ENCODE measurements at places on chromosomes 12 and 14.

DNA sequence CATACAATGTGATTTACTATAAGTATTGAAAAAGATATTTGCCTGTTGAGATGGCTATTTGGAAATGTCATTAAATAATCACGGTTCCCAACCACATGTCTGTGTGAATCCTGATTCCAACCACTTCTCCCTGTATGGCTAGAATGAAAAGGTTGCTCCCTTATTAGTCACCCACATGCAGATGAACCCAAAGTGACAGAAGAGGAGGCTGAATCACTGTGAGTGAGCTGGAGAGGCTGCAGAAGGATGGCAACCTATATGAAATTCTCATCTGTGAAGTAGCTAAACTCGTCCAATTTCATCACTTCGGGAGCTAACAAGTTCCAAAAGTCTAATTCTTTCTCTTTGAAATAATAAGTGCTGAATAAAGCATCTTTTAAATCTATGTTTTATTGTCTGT lies 300.5 kb downstream of the PRKD1 start:
- peak; percentile 52 for DNase-seq

DNA sequence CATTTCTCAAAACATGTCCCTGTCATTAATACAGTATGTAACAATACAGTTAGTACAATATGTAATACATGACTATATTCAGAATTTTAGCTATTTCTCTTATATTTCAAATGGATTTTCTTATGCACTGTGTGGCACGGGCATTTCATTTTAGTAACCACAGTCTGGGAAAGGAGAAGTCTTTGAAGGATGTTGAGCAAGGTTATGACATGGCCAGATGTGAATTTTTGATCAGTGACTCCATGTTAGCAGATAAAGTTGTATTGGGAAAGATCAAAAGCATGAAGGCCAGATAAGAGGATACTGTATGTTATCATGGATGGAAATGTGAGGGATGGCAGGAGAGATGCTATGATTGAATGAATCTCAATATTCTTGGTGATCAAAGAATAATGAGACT lies 285.2 kb downstream of the NAV3 start:
- DNase-seq, result no peak

DNA sequence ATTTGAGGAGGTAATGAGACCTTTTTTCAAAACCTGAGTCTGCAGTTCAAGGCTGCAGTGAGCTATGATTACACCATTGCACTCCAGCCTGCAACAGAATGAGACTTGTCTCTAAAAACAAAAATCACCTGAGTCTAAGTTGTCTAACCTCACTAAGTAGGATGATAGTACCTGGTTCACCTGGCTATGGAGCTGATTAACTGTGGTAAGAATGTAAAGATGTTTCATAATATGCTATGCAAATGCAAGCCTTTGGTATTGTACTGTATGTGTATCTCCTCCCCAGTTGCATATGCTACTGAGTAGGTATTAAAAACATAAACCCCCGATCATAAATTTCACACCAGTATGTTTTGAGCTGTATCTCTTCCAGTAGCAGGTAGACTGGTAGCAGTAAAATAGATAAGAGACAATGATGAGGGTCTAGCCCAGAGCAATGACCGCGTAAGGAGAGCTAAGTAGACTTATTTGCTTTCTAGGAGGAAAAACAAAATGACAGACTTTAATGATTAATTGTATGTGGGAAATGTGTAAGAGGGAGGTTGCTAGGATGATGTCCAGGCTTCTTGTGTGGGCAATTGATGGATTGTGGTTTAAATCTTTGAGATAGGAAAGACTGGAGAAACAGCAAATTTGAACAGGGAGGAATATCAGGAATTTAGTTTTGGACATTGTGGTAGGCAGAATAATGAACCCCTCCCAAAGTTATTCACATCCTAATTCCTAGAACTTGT lies 41.6 kb upstream of the EGLN3 start:
- no peak for DNase-seq

- DNase-seq, result no peak
Observed at GRCh38 chr14:104091927-104092771, 6.6 kb downstream of the ASPG start.

DNA sequence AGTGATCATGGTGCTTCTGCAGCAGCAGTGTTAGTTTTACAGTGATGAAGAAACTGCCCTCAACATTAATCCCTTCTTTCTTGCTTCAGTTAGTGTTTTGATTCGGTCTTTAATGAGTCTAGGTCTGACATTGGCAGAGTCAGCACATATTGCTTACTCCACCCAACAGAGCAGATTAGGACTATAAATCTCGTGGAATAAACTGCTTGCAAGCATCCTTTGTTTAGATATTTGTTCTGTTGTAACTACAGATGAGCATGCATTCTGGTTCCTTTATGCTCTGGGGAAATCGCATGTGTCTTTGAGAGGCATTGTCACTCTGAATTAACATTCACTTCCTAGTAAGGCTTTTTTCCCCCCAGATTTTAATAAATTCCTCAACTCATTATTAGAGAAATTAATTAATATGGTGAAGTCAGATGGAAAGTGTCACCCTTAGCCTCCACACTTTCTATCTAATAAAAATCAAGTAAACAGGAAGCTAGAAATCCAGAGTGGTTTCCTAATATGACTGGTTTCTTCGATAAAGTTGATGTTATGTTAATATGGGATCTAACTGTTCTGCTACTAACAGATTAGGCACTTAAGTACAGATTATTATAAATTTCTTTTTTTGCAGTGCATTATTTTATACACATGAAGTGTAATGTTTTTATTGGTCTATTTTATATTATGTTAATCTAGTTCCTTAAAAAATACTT lies 86.2 kb upstream of the SSTR1 start:
- no peak for DNase-seq

DNA sequence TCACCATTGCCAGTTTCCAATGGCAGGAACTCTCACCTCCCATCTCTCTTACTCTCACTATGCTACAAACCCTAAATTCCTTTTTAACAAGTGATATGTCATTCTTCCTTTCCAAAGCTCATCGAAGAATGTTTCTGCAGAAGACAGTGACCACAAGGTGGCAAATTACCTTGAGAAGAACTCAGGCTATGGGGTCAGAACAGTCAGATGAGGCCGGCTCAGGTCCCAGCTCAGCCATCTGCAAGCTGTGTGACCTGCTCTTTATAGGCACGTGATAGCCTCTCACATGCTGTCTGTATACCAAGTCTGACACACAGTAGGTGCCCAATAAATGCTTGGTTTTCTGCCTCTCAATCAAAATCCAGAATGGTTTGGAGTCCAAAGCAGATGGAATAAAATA lies 80.7 kb downstream of the FOXN3 start:
- no peak for DNase-seq

DNA sequence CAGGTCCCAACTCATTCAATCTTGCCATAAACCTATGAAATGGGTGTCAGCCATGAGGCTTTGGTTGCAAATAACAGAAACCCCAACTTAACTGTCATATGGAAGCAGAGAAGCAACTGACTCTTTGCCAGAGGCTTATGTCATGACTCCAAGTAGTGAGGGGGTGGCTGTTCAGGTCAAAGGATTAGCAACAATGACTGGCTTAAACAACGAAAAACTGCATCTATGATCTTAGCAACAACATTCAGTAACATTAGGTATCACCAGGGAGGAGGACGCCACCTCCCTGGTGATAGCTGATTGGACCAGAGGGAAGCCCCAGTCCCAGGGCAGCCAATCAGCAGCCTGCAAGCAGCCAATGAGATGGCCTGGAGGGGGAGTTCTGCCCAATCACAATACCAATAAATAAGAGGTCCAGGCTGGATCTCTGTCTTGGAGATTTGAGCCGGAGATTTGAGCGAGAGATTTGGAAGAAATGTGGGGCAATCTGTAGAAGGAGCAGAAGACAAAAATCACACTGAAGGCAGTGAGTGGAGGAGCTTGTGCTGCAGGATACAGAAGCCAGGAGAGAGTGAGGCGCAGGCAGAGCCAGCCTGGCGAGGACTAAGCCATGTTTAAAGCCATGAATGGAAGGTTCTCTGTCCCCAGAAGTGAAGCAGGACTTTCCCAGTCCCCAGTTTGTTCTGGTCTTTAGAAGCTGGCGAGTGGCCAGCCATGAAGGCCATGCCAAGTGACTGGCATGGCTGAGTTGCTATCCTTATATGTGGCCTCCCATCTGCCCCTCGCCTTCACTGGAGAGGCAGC lies 93.3 kb downstream of the CALM1 start:
- no peak for DNase-seq

GRCh38 chr14:34246206-34246605 lies 215.8 kb downstream of the SPTSSA start:
- no peak for DNase-seq

GRCh38 chr14:78028471-78028870 lies 141.7 kb upstream of the NRXN3 start:
- DNase-seq, result no peak

DNA sequence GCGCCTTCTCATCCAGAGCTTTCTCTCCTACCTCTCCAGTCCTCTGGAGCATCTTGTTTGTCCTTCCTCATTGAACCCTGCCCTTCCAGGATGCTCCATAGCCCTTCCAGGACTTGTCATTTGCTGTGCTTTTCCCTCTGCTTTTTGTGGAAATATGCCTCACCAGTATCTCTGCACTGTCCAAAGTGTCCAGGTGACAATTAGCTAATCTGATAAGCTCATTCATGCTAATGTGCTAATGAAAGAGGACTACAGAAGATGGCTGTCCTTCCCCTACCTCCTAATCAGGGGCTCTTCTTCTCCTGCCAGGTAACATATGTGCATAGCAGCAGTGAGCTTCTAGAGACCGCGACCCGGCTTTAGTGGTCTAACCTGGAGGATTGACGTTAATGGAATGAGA lies 58.4 kb upstream of the OTX2 start:
- no peak for DNase-seq

DNA sequence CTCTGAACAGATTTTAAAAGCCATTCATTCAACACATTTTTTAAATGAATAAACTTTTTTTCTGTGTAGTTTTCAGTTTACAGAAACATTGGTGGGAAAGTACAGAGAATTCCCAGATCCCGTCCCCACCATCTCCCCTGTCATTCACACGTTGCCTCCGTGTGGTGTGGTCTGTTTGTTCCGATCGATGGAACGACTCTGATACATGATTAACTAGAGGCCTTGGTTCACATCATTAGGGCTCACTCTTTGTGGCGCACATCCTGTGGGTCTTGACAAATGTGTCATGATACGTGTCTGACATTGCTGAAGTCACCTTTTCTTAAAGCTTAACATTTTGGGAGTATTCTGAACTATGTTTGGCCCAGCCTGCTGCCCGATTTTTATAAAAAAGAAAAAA lies 18.5 kb downstream of the MEG3 start:
- DNase-seq, result no peak

GRCh38 chr14:68103853-68104252 lies 284.3 kb downstream of the RAD51B start:
- DNase-seq, result no peak

DNA sequence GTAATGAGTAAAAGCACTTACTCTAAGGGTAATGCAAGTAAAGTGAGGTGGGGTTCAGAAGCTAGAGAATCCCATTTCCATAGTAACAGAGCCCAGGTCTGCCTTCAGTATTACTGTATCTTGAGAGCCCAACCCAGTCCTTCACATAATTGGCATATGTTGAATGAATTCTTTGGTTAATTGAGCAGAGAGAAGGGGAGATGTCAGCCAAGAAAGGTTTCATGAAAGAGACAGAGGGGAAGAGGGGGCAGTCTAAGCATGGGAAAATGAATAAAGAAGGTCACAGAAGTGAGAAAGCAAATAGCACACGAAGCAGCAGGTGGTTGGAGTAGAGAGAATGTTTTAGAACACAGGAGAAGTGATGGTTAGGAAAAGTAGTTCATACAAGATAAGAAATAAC lies 371.1 kb downstream of the SEC23A start:
- no peak for DNase-seq

DNA sequence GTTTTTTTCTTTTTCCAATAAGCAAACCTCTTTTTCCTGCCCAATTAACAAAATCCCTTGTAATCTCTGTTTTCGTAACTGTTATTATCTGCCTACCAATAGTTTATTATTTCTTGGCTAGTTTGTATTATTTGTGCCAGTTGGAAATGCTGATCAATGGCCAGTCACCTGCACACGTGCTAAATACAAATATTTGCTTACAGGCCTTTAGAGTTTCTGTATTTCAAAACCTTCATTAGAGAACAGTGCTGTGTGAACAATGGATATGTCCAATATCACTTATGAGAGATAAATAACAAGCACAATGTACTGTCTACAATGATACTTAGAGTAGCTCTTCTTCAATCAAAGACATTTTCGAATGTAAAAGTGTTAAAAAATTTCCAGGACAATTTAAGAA lies 10.8 kb upstream of the DYRK2 start:
- DNase-seq, result no peak

- no peak for DNase-seq
Observed at GRCh38 chr12:25723336-25723735, 170.3 kb upstream of the LMNTD1 start.

GRCh38 chr14:21734457-21735074 lies 60.9 kb upstream of the OR4E1 start:
- no peak for DNase-seq

- DNase-seq, result no peak
Observed at GRCh38 chr12:121533394-121534090, 47.3 kb downstream of the KDM2B start.

DNA sequence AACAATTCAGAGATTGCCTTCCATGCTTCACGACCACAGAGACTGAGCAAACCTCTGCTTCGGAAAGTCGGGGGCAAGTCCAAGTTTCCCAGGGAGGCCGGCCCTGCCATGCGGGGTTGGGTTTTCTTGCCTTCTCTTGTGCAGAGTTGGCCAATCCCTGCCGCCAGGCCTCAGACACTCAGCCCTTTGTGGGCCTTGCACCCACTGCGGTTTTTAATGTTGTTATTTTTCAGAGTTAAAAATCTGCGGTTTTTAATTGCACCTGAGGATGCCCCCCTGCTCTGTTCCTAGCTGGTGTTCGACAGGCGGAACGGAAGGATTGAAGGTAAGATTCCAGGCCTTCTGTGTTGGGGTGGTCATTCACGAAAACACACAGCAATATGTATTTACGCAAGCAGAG lies 108.7 kb downstream of the CALM1 start:
- no peak for DNase-seq

- no peak for DNase-seq
Observed at GRCh38 chr14:24838945-24839616, 205.1 kb upstream of the GZMB start.

DNA sequence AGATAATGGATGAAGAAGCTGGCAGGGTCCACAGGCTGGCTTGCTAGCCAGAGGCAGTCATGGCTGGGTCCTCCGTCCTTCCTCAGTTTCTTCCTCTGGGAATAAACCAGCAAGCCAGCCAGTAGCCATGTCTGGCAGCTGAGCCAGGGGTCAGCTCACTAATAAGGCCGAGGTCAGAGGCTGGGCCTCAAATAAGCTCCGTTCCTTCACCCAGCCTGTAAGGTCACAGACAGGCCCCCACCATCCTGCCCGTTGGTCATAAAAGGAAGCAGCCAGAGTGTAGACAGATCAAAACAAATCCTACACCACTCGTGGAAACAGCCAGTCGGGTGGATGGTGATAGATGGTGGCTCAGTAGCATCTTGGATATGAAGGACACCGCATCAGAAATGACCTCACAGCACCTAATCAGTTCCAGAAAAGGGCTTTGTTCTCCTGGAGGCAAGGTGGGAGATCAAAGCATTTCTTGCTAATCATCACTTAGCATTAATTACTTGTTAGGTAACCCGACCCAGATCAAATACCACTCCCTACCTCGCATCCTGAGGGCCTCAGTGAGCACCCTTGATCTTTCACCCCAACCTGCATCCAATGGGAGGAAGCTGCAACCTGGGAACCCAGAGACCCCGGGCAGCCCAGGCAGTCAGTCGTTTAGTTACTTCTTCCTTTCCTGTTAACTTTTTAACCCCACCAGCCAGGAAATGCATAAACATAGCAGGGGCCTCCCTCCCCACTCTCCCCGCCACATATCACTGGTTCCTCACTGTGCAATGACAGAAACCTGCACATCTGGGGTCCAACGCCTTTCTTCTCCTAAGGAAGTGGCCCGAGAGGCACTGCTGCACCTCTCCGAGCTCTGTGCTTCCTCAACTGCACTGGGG lies 90.2 kb downstream of the KDM2B start:
- DNase-seq, result no peak
